Naive thymus-derived CD8-positive, alpha-beta T cell (primary cell): ENCODE measurements at places on chromosomes 2 and 18.
A peak's percentile ranks its signal among the peaks of the same experiment; 100 is the strongest.

DNA sequence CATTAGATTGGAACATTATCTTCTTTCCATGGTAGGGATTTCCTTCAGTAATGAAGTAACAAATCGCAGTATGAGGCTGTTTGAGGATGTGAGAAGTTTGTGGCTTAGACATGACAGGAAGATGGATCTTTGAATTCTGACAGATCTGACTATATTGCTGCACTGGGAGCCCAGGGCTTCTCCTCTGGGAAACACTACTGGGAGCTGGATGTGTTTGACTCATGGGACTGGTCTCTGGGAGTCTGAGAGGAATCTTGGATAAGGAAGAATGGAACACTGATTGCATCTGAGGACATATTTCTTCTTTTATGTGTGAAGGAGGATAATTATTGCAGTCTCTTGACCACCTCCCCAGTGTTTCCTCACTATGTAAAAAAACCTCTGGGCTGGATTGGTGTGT, 77.2 kb upstream of the ST6GAL2 start:
- DNase-seq: no peak
- no peak overlapping the region for H3K27ac ChIP-seq

DNA sequence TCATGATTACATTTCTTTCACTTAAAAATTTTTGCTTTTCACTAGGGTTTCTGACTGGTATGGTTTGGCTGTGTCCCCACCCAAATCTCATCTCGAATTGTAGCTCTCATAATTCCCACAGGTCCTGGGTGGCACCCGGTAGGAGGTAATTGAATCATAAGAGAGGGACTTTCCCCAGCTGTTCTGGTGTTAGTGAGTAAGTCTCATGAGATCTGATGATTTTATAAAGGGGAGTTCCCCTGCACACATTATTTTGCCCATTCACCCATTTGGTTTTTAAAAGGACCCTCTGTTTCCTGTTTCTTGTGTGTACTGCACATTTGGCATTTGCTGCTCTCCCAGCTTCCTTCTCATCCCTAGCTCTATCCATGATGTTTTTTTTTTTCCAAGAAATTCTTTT, 27.8 kb upstream of the NETO1 start:
- H3K27me3 ChIP-seq: no peaks in the 10 kb centered on the region
- no peak for DNase-seq
- H3K4me1 ChIP-seq: no peaks in the 10 kb centered on the region
- no peak overlapping the region for H3K27ac ChIP-seq
- H3K4me3 ChIP-seq: no peak overlapping the region

DNA sequence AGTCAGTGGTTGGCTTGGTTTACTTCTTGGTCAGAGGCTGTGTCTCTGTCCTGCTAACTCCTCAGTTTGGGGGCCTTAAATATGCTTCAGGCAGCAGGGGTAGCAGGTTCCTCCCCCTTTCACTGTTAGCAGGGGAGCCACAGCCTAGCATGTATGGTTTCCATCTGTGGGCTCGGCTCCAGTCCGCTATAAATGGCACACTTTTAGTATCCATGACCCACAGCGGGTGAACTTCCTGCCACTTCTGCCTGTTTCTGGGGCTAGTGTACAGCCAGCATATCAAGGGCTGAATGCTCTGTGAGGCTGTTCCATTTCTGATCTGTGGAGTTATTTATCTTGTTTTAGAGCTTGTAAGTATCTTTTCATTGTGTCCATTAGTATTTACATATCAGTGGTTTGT, 58.3 kb downstream of the MRPL33 start:
- H3K4me1 ChIP-seq: no peaks in the 10 kb centered on the region
- no peaks in the 10 kb centered on the region for H3K27me3 ChIP-seq
- DNase-seq: no peak
- H3K36me3 ChIP-seq: peaks cover 27% of the 10 kb centered on the region
- no peak overlapping the region for H3K4me3 ChIP-seq
- no peak overlapping the region for H3K27ac ChIP-seq

DNA sequence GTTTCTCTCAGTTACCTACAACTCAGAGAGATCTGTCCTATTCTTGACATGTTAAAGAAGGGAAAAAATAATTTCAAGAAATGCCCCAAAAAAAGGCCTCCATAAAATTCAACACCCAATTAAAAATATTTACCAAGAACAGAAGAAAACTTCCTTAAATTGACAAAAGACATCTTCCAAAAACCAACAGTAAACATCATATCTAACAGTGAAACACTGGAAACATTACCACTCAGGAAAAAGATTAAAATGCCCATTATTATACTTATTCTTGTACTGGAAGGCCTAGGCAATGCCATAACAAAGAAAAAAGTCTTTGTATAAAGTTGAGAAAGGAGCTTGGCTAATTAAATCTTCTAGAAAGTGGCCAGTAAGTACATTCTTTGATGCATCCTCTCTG, 7.2 kb downstream of the DTNB start:
- no peak for DNase-seq
- no peaks in the 10 kb centered on the region for H3K36me3 ChIP-seq
- H3K27ac ChIP-seq: no peak overlapping the region
- peaks cover 40% of the 10 kb centered on the region for H3K4me1 ChIP-seq
- no peaks in the 10 kb centered on the region for H3K27me3 ChIP-seq
- H3K4me3 ChIP-seq: no peak overlapping the region

DNA sequence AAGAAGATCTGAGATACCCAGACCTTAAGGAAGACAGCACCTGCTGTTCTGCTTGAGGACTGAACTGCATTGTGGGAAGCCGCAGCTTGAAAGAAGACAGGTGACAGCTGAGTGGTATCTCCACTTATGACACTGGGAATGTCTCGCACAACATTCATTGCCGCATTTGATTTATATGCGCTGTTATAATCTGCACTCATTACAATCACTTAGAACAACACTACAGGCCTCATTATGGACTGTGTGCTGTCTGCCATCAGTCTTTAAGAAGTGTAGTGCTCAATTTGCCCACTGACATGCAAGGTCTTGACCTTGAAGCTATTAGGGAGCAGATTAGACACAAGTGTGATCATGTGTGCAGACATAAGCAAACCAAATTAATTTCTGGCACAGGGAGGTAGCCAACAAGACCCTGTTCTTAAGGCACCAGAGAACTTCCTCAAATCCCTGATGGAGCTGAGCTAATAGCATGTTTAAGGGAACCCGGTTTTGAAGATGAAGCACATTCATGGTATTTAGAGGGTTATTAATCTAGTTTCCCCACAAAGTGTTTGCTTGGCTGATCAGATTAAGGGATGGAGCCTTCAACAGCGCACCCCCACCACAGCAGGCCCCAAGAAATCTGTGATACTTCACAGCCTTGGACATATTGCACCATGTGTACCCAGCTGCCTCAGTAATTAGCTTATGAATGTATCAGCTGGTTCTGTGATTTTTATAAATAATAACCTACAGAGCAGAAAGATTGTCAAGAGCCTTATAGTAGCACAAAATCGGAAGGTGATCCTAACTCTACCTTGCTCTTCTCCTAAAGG, 146.8 kb downstream of the SATB2 start:
- no peak for DNase-seq
- no peaks in the 10 kb centered on the region for H3K36me3 ChIP-seq
- H3K4me3 ChIP-seq: no peak overlapping the region
- H3K27me3 ChIP-seq: no peaks in the 10 kb centered on the region
- H3K27ac ChIP-seq: no peak overlapping the region

GRCh38 chr2:207163053-207163755, 2.5 kb downstream of the KLF7 start:
- H3K4me3 ChIP-seq: peak overlapping the region; percentile 93
- H3K4me1 ChIP-seq: peaks cover 68% of the 10 kb centered on the region
- no peaks in the 10 kb centered on the region for H3K27me3 ChIP-seq
- peak overlapping the region; percentile 95 for H3K27ac ChIP-seq
- DNase-seq: no peak

DNA sequence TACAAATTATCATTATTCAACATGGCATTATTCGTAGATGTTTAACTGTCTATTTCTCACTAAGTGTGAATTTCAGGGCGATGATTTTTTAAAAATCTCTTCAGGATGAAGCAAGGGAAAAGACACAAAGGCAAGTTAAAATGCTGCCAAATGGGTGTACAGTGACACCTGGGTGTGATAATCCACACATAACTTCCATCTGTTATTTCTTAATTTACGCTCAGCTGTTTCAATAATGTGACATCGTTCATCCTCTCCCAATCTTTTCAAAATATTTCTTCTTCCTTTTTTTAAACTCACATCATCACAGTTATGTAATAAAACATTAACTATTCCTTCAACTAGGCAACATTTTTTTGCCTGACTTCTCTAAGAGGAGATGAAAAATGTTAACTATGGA, 10.6 kb downstream of the PDE1A start:
- H3K4me1 ChIP-seq: no peaks in the 10 kb centered on the region
- DNase-seq: no peak
- no peak overlapping the region for H3K27ac ChIP-seq
- H3K36me3 ChIP-seq: no peaks in the 10 kb centered on the region

DNA sequence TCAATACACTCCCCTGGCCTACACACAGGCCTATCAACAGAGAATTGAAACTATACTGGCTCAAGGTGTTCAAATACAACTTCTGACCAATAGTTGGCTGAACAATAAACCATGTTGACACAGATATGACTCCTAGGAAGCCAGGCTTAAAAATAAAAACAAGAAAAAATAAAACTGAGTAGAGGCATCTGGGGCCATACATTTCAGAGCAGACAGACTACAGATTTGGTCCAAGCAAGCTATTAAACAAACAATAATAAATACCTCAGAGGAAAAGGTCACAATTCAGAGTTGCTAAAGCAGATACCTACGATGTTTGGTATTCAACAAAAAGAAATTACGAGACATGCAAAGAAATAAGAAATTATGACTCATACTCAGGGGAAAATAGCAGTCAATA, 132.8 kb upstream of the ACVR2A start:
- no peak overlapping the region for H3K4me3 ChIP-seq
- H3K27ac ChIP-seq: no peak overlapping the region
- no peak for DNase-seq
